ENCODE measurements at places on chromosomes 5 and 9.

- DNase-seq: no peak
Observed at GRCh38 chr9:12955510-12956163, 180.8 kb downstream of the LURAP1L start.

- DNase-seq: peak; percentile 27
Observed at GRCh38 chr9:99905833-99906402, 536 bp upstream of the STX17 start.

DNA sequence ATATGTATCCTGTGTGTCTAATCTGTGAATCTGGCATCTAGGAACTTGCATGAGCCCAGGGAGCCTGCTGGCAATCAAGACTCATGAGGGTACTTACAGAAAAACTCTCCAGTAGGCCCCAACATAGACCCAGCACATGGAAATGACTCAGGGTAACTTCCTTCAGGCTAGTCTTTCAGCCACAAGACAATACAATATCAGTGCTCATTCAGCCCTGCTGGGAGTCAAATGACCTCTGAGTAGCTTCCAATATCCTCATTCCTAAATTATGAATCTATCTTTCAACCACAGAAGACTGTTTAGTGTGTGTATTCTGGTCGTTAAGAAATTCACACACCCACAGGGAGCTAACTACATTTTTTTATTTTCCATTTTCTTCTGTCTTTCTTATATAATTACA, 1273.0 kb downstream of the EFNA5 start:
- DNase-seq: peak; percentile 99

GRCh38 chr5:90934091-90934719, 375.6 kb downstream of the ADGRV1 start:
- DNase-seq: no peak

DNA sequence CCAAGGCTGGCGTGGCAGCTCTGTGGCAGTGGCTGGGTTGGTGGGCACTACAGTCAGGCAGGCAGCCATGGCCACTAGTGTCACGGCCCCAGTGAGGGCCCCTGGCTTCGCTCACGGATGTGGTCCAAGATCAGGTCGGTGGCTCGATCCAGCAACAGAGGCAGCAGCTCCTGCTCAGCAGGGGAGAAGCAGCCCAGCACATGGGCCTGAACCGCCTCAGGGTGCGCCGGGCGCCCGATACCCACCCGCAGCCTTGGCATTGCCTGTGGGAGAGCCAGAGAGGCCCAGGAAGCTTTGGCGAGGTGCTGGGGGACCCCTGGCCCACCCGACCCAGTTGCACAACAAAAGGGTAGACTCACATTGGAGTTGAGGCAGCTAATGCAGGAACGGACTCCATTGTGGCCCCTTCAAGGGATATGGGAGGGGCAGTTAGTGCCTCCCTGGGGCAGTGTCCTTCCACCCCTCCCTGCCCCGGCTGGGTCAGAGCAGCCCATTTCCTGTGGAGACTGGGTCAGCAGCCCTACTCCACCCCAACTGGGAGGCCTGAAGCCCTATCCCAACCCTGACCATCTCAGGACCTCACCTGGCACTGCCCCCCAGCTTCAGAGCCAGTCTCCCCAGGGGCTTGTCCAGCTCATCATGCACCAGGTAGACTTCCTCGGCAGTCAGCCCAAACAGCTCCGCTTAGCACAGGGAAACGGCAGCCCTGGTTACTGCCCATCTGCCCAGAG, 1.3 kb downstream of the PTRH1 start:
- DNase-seq: no peak

- no peak for DNase-seq
Observed at GRCh38 chr5:80885396-80886000, 74.7 kb upstream of the RASGRF2 start.

- DNase-seq: no peak
Observed at GRCh38 chr5:173243831-173244305, 8.9 kb upstream of the NKX2-5 start.

DNA sequence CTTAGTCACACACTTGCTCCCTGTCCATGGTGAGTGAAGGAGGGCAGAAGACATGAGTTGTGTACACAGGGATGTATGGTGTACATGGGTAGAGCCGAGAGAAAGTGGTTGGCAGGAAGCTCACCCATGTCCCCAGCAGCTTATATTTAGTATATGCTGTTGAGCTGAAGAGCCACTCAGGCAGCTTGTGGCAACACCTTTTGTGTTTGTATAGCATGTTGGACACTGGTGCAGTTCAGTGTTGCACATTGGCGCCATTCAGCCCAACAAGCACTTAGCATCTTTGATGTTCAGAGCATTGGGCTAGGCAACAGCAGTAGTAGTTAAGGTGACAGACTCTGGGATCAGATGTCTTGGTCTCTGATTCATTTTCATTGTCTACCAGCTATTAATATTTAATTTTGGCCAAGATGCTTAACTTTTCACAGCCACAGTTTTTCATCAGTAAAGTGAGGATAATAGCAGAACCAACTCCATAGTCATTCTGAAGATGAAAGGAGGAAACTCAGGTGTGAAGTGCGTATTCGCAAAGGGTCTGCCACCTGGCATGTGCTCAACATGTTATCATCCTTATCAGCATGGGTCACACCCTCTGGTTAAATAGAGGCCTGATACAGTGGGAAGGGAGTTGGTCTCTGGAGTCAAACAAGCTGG, 184.8 kb downstream of the NR3C1 start:
- no peak for DNase-seq

DNA sequence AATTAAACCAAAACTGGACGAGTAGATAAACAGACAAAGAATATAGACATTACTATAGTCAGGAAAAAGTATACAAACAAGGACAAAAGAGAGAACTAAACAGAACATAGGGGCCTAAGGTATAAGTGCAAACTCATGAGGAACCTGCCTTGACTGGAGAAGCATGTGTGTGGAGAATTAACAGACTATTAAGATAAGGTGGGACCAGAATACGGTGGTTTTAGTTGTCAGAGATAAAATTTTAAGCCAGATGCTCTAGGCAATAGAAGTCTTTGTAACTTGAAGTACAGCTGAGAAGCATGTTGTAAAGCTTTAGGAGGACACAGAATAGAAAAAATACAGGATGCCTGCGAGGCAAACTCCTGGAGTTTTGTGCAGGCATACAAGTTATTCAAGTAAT, 707.1 kb downstream of the PTPRD start:
- DNase-seq: no peak

DNA sequence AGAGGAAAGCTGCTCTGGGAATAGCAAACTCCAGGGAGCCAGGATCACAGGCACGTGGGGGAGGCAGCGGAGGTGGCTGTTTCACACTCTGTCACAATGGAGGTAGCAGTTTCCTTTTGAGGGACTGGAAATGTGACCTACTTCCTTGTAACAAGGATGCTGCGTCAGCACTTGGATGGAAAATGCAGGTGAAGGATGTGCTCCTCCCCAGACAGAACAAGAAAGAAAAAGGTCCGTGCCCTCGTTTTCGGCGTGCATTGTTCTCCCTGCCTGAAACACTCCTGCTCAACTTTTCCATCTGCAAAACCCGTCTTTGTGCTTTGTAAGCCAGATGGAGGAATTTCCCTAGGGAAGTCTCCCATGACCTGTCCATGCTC, 55.1 kb upstream of the SH3PXD2B start:
- no peak for DNase-seq

- DNase-seq: no peak
Observed at GRCh38 chr5:139180850-139181249, 17.3 kb downstream of the SIL1 start.

GRCh38 chr9:111794835-111795556, at the start of gene SHOC1:
SHOC1 (minus strand) TSS chr9:111794937; CDS start chr9:111791418, 3,519 bp downstream.
- DNase-seq: no peak

- DNase-seq: peak; percentile 80
Observed at GRCh38 chr9:128215491-128216409, 12.6 kb downstream of the DNM1 start.

- no peak for DNase-seq
Observed at GRCh38 chr5:178326374-178326715, 93.7 kb upstream of the PHYKPL start.

DNA sequence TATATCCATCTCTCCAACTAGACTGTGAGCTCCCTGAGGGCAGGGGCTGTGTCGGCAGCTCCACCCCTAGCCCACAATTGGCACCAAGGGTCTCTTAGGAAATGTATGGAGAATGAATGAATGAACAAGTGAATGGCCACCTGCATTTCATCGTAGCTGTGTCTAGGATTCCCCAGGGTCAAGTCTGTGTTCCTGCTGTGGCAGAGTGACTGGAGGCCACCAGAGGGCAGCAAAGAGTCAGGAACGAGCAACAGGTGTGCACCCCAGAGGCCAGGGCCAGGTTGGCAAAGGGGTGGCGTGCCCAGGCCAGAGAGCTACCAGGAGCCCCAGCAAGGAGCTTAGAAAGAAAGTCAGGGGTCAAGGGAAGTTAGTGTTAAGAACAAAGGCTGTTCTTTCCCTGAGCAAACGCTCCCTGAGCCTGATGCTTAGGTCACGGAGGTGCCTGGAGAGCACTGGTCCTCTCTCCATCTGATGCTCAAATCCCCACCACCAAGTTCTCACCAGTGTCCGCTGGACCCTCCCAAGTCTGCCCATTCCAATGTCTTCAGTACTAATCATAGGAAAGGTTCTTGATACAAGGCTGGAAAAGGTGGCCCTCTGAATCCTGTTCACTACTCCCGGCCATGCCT, 160.7 kb downstream of the PAX5 start:
- DNase-seq: peak; percentile 34

- DNase-seq: no peak
Observed at GRCh38 chr9:23826120-23826629, at the start of gene ELAVL2. ELAVL2 (minus strand) TSS chr9:23826240; CDS start chr9:23762234, 64,006 bp downstream.

DNA sequence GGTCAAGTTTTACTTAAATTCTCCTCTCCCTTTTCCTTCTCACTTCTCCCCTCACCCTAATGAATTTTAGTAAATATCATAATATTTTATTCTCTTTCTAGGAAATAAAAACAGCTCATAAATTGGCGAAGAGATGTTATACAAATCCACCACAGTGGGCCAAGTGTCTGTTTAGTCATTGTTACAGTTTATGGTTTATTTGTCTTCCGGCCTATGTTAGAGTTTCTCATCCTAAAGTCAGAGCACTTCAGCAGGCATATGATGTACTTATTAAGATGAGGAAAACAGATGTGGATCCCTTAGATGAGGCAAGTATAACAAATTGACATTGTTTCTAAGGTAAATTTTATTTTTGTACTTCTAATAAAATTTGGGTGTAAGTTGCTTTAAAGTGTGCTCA, 48.2 kb downstream of the RPS6 start:
- no peak for DNase-seq

GRCh38 chr5:36691696-36692371, 85.4 kb downstream of the SLC1A3 start:
- no peak for DNase-seq

- peak; percentile 98 for DNase-seq
Observed at GRCh38 chr5:98109561-98110006, 663.9 kb upstream of the RGMB start.

DNA sequence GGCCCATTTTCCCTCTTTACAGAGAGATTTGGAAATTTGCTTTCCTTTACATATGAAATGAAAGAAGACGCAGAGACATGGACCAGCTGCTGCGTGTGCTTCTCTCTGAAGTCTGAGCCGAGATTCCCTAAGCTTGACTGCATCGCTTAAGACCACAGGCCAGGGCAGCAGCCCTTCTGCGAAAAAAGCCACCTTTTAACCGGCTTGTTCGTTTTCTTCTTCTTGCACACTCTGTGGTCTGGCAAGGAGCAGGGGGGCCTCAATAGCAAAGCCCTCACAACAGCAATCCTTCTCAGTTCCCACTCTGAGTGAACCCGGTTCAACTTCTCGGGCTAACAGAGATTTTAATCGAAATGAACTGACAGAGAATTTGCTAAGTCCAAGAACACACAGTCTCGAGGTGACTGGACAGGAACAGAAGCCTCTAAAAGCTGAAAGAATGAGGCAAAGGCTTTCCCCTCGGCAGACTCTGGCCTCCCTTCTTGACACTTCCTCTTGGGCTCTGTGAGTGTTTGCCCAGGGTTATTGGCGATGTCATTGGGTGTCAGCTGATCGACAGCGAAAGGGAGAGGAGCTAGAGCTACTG, 512.9 kb upstream of the KLF4 start:
- DNase-seq: no peak

DNA sequence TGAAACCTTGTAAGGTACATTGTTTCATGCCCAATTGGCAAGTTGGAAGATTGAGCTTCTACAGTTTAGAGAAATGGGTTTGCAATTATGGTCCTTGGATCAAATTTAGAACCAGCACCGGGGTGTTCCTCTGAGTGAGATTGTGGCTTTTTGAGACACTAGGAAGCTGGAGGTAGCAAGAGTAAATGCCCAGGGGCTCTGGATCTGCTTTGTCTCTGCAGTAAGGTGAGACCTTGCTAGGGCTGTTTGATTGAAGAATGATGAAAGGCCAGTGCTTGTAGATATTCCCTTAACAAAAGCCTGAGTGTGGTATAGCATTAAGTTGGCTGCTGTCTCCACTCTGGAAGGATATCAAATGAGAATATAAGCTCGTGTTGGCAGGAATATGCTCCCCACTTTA, 36.0 kb downstream of the WWC1 start:
- no peak for DNase-seq

GRCh38 chr5:102668220-102668932, 86.7 kb upstream of the PAM start:
- no peak for DNase-seq

DNA sequence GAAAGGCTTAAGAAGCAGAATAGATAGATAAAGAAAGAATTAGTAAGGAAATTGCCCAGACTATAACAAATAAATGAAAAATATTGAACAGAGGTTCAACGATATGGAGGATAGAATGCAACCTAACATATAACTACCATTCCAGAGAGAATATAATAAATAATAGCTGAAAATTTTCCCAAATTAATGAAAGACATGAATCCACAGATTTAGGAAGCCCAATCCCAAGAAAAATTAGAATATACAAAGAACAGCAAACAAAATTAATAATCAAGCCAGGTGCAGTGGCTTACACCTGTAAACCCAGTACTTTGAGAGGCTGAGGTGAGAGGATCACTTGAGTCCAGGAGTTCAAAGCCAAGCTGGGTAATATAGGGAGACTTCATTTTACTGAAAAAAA, 27.8 kb upstream of the FNIP1 start:
- DNase-seq: no peak

DNA sequence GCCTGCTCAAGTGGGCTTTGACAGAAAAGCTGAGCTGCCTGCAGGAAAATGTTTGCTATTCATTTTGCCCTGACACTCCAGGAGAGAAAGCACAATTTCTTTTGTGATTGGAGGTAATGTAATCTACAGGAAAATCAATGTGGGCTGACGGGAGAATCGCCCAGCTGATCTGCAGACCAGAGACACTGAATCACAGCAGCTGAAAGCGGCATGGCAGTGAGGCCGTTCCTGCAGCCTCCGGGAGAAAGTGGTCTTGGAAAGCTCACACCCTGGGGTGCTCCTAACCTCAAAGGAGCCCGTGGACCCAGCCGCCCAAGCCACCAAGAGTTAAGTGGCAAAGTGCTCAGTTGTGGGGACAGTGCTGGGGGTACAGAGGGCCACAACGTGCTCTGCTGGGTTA, 593.6 kb downstream of the BNC2 start:
- DNase-seq: no peak

DNA sequence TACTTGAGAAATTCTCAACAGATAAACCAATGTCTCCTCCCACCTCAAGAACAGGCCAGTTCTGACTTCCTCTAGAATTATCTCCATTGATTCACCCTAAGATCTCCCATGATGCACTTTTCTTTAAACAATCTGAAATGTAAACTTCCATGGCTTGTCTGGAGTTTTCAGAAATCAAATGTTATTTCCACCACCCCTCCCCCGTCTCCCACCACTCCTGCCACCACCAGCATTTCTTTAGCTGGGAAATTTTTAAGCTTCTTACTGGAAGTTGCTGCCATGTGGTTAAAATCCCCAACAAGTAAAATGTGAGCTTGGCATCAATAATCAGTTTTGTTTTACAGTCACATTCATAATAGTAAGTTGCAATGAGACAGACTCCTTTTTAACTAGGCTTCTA, 32.8 kb upstream of the BASP1 start:
- no peak for DNase-seq
